ENCODE measurements at places on chromosomes 16 and 17.

DNA sequence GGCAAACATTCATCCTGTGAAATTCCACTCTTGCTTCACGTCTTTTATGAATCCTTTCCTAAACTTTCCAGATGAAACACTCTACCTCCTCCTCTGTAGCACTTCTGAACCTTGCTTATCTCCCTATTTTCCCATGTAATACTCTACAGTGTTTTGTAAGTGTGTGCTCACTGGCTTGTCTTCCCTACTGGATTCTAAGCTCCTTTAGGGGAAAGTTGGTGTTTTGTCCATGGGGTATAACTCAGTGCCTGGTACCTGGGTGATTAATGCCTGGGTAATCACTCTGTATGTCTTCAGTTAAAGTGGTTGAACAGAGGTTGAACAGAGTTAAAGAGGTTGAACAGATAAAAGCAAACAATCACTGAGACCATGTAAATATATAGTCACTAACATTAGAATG is 3.8 kb upstream of the KAT7 start:
- no peak for DNase-seq

GRCh38 chr16:76926595-76926994 is 264.4 kb upstream of the MON1B start:
- no peak for DNase-seq

GRCh38 chr17:40648384-40648968 is 858 bp upstream of the SMARCE1 start:
- no peak for DNase-seq

DNA sequence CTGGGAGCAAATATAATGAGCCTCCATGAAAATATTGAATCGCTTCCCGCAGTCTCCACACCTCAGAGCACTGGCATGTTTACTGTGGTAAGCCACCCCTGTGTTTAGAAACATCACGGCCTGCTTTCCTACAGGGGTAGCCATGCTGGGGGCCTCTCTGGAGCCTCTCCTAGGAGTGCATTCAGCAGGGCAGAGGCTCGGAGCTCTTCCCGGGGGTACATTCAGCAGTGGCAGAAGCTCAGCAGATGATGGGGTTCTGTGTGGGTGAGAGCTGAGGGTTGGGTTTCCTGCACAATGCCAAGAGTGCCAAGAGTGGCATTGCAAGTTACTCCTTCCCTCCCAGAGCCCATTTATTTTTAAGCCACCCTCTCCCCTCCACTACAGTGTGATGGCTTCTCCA is 386.6 kb downstream of the SEC14L1 start:
- peak; percentile 26 for DNase-seq

- DNase-seq = no peak
Observed at GRCh38 chr17:65041518-65041917, 15.0 kb downstream of the GNA13 start.

Measured in kidney (tissue), 22 donors.